ENCODE measurements at places on chromosomes 11 and 22.
A peak's percentile ranks its signal among the peaks of the same experiment; 100 is the strongest.

DNA sequence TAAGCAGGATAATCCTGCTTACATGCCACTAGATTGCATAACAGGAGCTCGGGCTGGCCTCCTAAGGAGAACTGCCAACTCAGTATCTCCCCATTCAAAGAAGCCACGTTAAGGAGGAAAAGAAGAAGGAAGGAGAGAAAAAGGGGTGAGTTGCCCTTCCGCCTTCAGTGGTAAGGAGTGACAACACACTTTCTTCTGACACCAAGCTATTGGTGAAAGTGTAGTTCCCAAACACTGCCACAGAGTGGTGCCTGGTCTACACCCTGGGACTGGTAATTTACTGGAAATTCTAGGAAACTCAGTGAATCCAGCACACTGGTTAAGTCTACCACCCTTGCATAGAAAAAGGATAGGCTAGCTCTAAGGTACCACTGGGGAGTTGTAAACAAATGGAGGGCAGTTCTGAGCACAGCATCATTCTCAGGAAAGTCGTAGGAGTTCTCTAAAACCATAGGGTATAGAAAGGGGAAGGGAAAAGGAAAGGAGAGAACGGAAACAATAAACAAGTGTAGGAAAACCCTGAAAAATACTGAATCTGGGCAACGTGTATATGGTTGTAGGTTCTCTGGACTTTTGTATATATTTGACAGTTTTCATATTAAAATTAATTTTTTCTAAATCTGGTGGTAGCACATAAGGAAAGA is 58.2 kb downstream of the RRAS2 start:
- DNase-seq = peak; percentile 81

- no peak for DNase-seq
Measured at GRCh38 chr11:74450318-74450717, 17.0 kb downstream of the KCNE3 start.

DNA sequence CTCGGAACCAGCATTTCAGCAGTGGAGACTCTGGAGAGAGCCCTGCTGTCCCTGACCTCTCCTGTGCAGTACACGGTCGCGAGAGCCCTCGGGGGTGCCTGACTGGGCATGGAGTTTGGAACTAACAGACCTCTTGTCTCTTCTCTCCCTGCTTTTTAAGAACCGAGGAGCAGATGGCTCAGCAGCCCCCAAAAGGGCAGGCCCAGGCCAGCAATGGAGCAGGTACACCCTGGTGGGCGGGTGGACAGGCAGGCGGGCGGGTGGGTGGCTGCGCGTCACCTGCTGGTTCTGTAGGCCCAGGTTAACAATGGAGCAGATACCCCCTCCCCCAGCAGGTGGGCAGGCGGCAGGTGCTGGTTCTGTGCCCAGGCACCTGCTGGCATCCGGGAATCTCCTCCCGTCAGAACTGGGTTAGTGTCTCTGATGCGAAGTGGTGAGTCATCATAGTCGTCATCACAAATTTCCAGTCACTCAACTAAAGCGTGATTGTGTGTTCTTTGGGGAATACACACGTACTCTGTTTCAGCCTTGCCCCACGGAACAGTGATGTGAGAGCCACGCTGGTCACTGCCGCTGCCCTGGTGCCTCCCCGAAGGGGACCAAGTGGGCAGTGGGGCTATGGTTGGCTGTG is 41.1 kb downstream of the GRAMD4 start:
- peak; percentile 67 for DNase-seq

- peak; percentile 95 for DNase-seq
Measured at GRCh38 chr22:38240734-38241252, 32.0 kb downstream of the TMEM184B start.

GRCh38 chr11:119572481-119573424 is 149.8 kb upstream of the THY1 start:
- no peak for DNase-seq

DNA sequence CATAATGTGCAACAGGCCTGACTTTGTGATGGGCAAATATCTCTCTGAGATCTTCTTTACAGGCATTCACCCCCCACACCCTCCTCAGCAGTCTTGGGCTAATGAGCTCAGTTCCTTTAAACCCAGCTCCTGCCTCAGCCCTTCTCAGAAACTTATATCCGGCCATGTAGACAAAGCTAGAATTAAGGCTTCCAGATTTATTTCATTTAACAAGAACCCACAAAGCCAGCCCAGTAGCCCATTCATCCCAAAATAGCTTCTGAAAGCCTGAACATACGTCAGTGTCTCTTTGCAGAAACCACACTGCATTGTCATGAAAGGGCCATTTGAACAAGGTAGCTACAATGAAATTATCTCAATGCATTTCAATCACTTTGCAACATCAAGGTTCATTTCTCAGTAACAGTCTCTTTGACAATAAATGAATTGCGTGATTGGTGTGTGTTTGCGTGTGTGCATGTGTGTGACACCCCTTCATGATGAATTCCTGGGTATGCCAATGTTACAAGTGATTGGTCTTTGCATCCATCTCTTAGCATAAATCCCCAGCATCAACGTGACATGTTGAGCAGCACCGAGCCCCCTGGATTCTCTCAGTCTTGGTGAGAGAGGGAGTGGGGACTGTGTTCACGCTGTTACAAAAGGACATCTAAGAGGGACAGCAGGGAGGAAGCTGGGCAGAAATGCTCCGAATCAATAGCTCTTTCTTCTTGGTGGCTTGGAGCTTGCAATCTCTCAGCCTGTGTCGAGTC is 299.6 kb downstream of the KIRREL3 start:
- no peak for DNase-seq

DNA sequence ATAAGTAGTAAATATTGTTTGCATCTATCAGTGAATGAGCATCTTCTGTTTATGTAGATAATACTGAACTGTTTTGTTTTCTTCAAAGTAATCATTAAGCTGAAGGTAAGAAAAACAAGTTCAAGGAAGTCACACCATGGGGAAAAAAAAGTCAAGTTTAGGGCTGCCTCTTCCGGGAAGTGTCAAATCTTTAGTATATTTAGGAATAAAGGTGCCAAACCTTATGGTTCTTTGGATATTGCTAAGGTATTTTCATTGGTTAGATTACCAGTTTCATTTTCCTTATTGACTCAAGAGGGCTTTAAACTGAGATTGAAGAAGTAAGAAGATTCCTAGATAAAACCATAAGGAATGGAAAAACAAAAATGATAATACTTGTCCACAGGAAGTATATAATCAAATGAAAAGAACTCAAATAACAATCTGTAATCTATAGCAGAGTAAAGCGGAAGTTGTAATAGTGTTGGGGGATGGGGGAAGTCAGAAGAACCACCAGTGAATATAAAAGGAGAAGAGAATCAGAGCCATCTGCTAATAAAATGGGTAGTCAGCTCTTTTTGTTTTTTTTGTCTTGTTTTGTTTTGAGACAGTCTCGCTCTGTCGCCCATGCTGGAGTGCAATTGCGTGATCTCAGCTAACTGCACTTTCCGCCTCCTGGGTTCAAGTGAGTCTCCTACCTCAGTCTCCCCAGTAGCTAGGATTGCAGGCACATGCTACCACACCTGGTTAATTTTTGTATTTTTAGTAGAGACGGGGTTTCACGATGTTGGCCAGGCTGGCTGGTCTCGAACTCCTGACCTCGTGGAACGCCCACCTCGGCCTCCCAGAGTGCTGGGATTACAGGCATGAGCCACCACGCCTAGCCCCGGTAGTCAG is 2.3 kb downstream of the ATM start:
- DNase-seq = no peak

- DNase-seq = no peak
Measured at GRCh38 chr11:129416080-129416820, 40.6 kb downstream of the BARX2 start.

- DNase-seq = peak; percentile 24
Measured at GRCh38 chr22:21951931-21952465, 650 bp downstream of the PPM1F start.

- no peak for DNase-seq
Measured at GRCh38 chr11:125088576-125089455, 22.6 kb downstream of the TMEM218 start.

DNA sequence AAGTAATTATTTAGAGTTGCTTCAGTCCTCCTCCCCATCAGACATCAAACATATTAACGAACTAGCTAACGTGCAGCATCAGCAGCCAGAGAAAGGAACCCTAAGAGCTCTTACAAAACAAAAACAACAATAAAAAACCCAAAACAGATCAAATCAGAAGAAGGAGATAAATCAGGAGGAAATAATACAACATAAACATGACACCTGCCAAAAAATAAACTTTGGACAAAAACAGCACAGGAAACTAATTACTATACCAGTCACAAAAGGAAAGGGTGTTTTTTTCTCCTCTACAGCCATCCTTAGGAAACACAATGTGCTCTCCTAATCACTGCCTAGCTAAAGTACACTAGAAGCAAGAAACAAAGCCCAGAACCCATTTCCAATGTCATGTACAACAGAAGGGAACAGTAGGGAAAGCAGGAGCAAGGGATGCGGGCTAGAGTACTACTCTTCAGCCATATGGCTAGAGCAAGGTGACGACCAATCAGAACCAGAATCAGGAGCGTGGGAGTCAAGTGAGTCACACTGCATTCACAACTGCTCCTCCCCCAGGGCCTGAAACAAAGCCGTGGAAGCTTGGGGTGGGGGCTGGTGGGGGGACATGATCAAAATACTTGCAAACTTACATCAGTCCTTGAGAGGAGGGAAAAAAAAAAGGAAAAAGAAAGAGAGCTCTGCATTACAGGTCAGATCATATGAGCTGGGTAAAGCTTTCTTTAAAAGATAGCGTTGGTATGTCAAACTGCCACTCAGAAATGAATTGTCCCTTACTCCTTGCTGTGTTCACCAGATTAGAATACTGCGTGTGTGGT is 60.4 kb downstream of the LARGE2 start:
- DNase-seq = peak; percentile 85

GRCh38 chr11:130031945-130032344 is 29.3 kb upstream of the PRDM10 start:
- no peak for DNase-seq

DNA sequence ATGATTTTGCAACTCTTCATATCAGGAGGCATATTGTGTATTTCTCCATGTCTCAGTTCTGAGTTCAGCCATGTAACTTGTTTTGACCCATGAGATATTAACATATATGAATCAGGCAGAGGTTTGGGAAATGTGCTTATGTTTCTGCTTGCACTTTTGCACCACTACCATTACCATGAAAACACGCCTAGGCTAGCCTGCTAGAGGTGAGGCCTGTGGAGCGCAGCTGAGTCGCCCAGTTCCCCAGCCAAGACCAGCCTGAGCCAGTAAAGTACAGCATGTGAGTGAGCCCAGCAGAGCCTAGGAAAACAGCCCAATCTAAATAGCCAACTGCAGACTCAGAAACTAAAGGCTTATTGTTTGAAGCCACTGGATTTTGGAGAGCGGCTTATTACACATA is 18.4 kb upstream of the MYOD1 start:
- DNase-seq = no peak

GRCh38 chr22:42315392-42315756 is 44.9 kb upstream of the TCF20 start:
- DNase-seq = no peak

- peak; percentile 55 for DNase-seq
Measured at GRCh38 chr22:39290724-39291161, 28.7 kb downstream of the RPL3 start.

- no peak for DNase-seq
Measured at GRCh38 chr11:16787035-16787742, 48.7 kb downstream of the C11orf58 start.
